Anterior cingulate cortex (tissue), 58 donors: ENCODE measurements at places on chromosomes 1 and 21.

- no peak for DNase-seq
These were observed 417.6 kb downstream of the PTPRU start for GRCh38 chr1:29653886-29654450.

DNA sequence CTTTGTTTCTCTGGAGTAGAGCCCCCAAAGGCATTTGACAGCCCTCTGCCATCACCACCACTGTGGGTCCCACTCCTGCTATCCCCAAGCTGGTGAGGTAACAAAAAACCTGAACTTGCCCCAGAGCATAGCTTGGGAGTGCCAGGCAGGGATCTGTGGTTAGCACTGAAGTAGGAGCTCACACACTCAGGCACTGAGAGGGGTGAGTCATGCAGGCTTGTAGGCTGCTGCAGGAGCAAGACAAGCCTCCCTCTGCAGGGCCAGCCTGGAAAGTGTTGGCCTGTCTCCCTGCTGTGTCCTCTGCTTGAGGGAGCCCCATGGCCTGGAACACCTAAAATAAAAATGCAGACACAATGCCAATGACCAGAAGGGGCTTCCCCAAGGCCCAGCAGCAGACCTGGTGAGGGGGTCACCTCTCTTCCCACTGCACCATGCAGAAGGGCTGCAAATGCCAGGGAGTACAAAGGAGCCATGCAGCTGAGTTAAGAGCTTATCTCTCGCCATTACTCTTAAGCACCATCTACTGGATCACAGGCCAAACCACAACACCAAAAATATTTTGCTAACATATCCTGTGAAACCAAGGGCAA lies 108.9 kb upstream of the POGK start:
- DNase-seq = no peak

DNA sequence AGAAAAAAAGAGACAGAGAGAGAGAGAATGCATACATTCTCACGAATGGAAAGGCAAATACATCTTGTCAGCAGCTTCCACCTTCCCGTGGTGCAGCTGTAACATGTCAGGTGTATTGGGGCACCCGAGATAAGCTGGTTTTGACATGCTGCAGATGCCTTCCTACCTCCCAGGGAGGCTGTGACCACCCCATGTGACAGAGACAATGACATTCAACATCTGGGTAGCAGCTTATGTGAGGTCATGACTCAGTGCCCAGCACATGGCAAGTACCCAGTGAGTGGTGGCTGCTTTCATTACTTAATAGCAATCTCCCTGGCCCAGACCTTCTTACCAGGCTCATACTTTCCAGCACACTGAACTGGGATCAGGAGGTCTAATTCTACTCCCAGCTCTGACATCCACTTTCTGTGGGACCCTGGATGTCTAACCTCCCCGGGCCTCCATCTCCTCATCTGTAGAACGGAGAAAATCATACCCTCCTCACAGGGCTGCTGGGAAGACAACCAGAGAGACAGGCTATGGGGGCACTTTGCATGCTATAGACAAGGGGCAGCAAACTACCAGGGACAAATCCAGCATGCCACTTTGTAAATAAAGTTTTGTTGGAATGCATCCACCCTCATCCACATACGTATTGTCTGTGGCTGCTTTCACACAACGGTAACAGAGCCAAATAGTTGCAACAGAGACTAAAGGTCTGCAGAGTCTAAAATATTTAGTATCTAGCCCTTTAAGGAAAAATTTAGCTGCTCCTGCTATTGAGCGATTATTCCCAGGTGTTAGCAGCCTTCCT lies 38.5 kb upstream of the ZBTB40 start:
- no peak for DNase-seq

- no peak for DNase-seq
These were observed 19.9 kb downstream of the CLDN17 start for GRCh38 chr21:30146558-30147282.
